ENCODE measurements at places on chromosomes 11 and 22.

GRCh38 chr11:130527636-130528297 lies 79.3 kb downstream of the ADAMTS15 start:
- no peak for DNase-seq

DNA sequence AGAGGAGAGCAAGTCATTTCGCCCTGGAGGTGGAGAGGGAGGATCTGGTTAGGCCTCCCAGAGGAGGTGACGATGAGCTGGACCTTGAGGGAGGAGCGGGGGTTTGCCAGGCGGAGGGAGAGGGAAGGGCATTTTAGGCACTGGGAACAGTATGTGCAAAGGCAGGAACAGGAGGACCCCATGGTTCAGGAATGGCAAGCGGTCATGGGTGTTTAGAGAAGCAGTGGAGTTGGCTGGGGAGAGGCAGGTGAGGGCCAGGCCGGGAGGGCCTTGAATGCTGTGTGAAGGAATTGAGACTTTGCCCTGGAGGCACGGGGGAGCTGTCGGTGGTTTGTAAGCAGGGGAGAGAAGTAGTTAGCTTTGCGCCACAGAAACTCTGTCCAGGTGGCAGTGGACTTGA lies 10.3 kb downstream of the PRDM11 start:
- no peak for DNase-seq

GRCh38 chr11:1770528-1770927 lies 6.8 kb upstream of the CTSD start:
- DNase-seq, result no peak

- DNase-seq, result no peak
Observed at GRCh38 chr11:128906185-128907050, 15.3 kb downstream of the KCNJ5 start.

DNA sequence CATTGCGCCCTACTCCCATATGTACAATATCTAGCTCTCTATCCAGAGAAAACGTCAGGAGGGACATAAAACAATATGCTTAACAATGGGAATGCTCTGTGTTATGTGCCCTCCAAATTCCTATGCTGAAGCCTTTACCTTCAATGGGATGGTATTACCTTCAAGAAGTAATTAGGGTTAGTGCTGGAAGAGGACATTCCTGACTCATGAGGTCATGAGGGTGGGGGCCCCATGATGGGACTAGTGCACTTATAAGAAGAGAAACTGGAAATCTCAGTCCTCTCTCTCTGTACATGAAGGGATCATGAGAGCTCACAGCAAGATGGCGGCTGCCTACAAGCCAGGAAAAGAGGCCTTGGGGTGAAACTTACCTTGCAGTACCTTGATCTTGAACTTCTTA lies 20.3 kb downstream of the MMP20 start:
- no peak for DNase-seq

DNA sequence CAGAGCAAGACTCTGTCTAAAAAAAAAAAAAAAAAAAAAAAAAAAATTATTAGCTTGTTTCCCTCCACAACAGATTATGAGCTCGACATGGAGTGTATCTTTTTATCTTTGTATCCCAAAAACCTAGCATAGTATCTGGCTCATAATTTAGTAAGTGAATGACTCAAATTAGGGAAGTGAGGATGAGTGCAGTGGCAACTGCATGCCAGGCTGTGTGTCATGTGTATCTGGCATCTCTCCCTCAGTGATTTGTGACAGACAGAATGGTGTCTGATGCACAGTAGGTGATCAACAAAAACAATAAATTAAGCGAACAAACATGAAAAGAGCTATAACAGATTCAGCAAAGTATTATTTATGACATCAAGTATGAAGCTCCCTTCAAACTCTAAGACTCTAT lies 7.2 kb downstream of the STK33 start:
- no peak for DNase-seq

DNA sequence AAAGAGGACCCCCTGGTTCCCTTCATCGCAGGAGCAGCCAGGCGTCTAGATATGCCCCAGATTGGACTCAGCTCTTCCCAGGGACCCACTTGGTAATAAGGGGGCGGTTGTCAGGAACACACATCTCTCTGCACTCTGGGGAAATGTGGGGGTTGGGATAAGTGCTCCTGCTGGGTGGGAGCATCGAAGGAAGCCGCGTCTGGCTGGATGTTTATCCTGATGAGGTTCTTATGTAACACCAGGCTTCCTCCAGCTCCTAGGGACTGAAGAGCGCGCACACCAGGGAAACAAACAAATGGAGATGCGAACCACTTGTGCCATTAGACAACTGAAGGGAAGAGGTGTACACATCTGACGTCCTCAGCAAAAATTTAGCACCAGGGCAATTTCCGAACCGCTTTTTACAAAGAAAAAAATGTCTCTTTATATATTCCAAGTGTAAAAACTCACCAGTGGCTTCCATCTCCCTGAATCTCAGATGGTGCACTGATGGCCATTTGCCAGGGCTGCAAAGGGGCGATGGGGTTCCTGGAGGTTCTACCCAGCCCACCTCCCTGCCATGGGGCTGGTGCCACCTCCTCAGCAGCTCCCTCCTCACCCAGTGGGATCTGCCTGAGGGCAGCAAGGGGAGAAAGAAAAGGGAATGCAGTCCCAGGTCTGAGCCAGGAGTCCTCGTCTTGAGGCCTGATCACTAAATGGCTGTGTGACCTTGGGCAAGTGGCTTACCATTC lies 89.4 kb downstream of the PKNOX2 start:
- no peak for DNase-seq

DNA sequence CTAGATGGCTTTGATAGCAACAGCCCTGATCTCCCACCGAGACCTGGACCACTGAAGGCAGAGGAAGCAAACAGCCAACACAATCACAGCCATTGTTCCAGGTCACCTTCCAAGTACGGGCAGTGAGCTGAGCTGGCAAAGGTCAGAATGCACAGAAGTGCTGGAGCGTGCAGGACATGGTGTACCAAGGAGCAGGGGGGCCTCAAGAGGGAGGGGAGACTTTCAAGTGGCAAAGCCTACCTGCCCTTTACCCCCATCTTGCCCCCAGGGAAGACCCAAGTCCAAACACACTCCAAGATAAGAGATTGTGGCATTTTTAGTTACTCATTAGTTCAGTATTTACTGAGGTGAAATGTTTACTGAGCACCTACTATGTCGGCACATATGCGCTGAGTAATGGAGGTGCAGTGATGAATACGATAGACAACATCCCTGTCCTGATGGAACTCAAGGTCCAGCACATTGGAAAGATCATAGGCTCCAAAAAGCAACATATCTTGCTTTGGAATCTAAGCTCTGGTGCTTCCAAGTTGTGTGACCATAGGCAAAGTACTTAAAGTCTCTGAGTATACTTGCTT lies 26.0 kb upstream of the TTC12 start:
- DNase-seq, result no peak

DNA sequence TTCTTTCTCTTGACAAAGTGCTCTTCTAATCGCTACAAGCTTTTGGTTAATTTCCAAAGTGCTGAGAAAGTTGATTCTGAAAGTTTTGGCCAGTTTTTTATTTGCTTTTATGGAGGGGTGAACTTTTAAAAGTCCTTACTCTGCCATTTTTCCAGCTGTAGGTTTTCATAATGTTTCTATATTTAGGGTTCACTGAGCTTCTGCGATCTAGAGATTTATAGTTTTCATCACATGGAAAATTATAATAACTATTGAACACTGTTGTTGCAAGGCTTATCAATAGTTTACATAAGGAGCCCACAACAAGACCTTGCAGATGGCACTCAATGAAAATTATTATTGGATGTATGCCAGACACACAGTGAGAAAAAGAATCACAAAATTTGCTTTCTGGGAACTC lies 55.1 kb downstream of the DLG2 start:
- DNase-seq, result no peak

GRCh38 chr11:69578167-69578566 lies 62.8 kb upstream of the CCND1 start:
- DNase-seq, result no peak

DNA sequence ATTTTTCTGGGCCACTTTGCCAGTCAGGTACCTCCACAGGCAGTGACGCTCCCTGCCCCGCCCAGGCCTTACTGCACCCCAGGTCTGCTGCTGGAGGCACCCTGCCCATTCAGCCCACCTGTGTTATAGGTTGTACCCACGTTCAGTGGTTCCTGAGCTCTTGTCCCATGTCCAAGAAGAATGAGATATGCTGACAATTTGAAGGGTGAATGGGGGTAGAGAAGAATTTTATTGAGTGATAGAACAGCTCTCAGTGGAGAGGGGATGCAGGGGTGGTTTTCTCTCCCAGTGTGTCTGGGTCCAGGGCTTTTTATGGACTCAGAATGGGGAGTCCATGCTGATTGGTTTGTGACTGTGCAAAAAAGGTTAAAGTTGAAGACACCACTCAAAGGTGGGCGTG lies 149.7 kb downstream of the LDLRAD3 start:
- no peak for DNase-seq

DNA sequence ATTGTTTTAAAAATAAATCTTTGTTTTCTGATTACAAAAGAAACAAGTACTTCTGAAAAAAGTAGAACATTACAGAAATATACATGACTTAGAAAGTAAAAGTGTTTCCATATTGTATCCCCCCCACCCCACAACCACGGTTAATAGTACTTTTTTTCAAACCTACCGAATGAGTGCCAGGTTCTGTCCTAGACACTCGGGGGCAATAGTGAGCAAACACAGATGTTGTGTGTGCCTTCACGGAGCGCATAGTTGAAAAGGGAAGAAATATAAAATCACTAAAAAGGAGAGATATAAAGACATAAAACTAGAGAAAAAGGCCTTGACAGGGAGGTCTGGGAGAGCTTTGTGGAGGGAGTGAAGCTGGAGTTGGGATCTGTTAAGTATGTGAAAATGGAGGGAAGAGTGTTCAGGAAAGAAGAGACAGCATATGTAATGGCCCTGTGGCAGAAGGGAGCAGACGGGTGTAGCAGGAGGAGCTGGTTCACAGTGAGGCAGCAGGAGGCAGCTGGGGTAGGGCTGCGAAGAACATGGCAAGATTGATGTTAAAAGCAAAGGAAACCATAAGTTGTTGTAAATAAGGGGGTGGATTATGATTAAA lies 42.1 kb upstream of the ALX4 start:
- DNase-seq, result no peak

- DNase-seq, result peak; percentile 56
Observed at GRCh38 chr22:43812149-43812842, at the start of gene EFCAB6. TSS of gene EFCAB6 (minus strand) at chr22:43812305. CDS start at chr22:43782318, 29,987 bp downstream.

DNA sequence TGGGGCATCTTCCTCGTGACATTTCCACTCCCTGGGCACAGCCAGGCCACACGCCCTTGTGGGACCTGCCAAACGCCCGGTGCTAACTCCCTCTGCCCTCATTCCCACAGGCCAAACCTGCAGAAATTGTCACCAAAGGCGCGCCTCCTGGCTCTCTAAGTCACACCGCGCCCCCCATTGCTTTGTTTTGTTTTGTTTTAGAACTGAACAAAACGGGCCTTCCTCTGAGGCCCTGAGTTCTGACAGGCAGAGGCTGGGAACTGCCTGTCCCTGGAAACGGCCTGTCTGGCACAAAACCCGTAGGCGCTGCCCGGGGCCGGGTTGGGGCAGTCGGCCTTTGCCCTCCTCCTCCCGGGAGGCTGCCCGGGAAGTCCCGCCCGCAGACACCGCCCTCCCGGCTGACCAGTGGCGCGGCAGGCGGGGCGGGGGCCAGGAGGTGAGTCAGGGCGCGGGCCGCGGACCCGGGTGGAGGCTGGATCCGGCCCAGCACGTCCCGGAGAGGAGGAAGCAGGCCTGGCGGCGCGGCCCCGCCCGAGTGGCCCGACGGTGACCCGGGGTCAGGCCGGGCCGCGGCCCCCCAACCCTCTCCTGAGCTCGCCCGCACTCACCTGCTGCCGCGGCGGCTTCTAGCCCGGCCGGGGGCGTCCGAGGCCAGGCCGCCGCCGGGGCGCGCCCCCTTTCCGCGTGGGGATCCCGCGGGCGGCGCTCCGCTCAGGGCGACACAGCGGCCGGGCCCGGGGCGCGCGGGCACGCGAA lies 465 bp downstream of the SUN2 start:
- DNase-seq, result peak; percentile 83

DNA sequence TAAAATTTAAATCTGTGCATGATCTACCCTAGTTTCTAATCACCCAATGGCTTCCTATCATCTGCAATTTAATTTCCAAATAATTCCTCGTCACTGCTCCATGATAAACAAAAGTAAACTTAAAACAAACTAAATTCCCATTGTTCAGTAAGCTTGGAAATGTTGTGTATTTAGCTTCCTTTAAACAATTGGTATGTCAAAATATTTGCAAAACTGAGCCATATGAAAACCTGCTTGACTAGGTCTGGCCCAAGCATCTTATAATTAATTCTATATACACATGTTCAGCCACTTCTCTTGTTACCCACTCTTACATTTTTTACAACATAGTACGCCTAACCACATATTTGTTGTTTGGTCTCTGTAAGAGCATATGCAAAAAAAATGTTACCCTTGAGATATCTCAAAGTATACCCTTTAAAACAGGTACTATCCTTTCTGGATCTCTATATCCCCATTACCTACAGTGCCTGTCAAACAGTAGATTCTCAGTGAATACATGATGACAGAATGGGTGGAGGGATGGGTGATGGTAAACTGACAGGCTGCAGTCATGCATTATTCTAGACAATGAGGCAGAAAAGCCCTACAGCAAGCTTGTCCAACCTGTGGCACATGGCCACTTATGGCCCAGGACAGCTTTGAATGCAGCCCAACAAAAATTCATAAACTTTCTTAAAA lies 1277.9 kb upstream of the TENM4 start:
- no peak for DNase-seq

- no peak for DNase-seq
Observed at GRCh38 chr11:73095613-73096012, 46.5 kb downstream of the FCHSD2 start.

- no peak for DNase-seq
Observed at GRCh38 chr11:83220260-83220659, 26.7 kb downstream of the ANKRD42 start.

DNA sequence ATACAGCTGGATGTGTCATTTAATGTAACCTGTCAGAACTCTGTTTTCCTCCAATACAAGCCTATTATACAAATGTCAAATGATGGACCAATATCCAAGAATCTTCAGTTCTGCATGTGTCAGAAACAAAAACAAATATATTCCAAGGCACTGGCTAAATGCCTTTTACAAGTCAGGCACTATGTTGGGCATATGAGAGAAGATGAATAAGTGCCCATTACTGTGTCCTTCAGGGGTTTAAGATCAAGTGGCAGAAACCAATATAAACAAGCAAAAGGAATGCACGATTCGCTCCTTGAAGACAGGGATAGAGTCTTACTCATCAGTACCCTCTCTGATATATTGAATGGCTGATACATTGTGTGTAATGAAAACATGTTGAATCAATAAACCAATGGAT lies 254.4 kb downstream of the TTC28 start:
- DNase-seq, result no peak

DNA sequence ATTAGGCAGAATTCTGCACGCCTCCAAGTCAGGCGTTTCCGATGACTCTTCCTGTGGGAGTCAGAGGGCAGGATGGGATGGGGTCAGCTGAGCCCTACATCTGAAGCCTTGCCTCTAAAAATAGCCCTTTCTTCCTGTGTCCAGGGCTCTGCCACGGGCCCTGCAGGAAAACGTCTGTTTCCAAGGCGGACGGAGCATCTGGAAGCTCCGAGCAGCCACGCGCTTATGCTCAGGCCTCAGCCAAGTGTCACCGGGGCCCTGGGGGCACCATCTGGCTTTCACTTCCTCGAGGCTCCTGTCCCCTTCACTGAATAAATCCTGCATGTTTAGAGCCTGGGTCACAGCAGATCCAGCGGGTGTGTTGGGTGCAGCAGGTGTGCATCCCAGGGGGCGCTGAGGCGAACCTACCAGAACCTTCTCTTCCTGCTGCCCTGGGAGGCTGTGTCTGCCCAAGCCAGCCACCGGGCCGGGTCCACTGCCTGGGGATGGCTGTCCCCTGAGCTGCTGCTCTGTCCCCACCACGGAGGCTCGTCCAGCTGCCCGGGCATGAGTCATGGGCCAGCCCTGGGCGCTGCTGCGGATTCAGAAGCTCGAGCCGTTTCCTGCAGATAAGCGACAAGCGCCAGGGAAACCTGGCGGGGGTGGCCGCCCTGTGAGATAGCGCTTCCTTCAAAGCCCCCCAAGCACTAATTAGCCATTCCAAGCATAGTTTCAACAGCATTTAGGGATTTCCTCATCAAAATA lies 32.0 kb upstream of the LINC01488 start:
- DNase-seq, result no peak
